Coronary artery (tissue), 2 donors: ENCODE measurements at places on chromosomes 2 and 18.

- no peak for DNase-seq
Observed at GRCh38 chr2:218897394-218898108, 16.9 kb downstream of the WNT10A start.

- DNase-seq, result no peak
Observed at GRCh38 chr2:127256381-127256780, 36.3 kb upstream of the CYP27C1 start.

GRCh38 chr2:154495455-154495868, 203.0 kb upstream of the KCNJ3 start:
- no peak for DNase-seq

GRCh38 chr2:16179701-16180416, 239.5 kb downstream of the MYCN start:
- DNase-seq, result no peak
